ENCODE measurements at places on chromosomes 7 and 10.

GRCh38 chr7:150435390-150436073, 14.9 kb upstream of the GIMAP8 start:
- no peak for DNase-seq

GRCh38 chr10:50367732-50368131, 116.4 kb upstream of the ASAH2 start:
- DNase-seq = peak; percentile 63

DNA sequence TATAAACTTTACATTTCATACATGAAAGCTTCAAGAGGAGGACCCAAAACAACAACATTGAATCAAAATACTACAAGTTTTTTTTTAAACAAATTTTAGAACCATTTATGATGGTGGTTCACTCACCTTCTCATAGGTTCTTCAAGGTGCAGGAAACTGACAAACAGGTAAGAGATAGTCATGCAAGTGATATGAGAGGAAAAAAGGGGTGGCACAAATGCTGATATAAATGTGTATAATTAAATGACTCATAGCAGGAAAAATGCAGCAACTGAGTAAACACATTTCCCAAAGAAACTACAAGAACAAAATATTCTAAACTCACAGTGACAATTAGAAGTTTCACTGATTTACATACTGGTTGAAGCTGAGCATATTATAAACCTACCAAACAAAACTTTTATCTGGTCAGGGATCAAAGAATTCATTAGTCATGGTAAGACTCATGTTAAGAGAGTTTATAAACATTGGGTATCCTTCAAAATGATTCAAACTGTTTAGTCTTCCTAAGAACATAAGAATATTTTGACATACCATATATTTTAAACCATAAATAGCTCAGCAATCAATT, 14.1 kb downstream of the ZWINT start:
- DNase-seq = no peak

DNA sequence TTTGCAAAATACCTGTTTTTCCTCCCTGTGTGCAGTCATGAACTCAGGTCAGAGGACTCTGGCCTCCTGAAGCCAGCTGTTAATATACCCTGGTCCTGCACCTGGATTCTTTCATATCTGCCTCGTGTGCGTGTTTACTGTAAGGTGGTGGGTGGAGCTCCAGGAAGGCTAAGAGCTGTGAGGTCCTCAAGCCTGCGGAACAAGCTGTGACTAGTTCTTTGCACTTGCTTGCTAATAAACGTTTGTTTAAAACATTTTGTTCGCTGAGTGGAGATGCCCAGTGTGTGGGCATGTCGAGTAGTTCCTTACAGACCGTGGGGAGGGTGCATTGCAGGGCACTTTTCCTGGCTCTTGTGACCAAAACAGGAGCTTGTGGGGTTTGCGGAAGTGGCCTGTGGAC, 139.0 kb downstream of the DOCK1 start:
- DNase-seq = no peak

GRCh38 chr10:15146366-15146765, 22.1 kb downstream of the NMT2 start:
- peak; percentile 58 for DNase-seq

All from dermis microvascular lymphatic vessel endothelial cell (primary cell).